ENCODE measurements at places on chromosomes 12 and 14.
A peak's percentile ranks its signal among the peaks of the same experiment; 100 is the strongest.

DNA sequence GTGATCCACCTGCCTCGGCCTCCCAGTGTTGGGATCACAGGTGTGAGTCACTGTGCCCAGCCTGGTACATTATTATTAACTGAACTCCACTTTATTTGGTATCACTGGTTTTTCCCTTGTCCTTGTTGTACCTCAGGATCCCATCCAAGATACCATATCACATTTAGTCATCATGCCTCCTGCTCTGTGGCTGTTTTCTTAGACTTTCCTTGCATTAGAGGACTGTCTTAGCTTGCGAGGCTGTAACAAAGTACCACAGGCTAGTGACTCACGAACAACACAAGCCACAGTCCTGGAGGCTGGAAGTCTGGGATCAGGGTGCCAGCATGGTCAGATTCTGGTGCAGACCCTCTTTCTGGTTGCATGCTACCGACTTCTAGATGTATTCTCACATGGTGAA, 12.2 kb downstream of the KLC1 start:
- DNase-seq, result no peak

GRCh38 chr14:39768589-39768988, 336.4 kb upstream of the FBXO33 start:
- no peak for DNase-seq

DNA sequence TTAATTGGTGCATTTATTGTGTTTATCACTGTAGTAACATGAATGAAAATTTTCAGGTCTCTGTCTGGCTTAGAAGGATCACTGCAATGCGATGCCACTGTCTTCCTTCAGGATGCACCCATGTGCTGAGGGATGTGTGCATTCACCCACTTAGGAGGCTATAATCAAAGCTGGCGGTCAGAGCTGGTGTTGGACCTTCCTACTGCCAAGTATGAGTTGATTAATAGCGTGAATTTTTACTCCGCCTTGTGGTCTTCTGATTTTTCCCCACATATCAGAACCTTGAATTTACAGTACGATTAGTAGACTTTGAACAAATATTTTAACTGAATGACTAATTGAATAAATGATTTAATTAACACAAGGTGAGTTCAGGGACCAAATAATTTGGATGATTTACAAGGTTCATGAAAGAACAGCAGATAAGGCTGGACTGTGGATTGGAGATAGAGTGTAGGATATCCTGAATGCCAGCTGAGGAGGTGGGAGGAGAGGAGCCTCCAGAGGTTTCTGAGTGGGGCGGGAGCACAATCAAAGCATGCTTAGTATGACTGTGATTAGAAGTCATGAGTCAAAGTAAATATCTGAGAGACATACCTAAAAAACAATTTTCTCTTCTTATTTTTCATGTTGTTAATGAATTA, 50.1 kb downstream of the RERG start:
- no peak for DNase-seq

GRCh38 chr12:80761838-80762237, 45.1 kb downstream of the MYF5 start:
- no peak for DNase-seq

DNA sequence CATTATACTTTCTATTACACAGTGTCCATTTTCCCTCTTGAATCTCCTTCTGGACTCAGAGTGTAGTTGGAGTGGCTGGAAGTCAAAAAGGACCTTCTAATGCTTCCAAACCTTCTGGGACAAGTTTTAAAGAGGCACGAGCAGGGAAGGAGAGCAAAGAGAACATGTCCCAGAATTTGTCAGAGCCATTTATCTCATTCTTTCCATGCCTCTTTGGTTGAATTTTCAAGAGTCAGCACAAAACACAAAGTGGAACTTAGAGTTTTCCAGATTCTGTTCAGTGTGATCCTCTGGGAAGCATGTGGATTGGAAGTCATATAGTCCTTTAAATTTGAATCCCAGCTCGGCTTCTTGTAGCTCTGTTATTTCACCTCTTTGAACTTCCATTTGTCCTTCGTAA, 138.2 kb upstream of the PWP1 start:
- no peak for DNase-seq

DNA sequence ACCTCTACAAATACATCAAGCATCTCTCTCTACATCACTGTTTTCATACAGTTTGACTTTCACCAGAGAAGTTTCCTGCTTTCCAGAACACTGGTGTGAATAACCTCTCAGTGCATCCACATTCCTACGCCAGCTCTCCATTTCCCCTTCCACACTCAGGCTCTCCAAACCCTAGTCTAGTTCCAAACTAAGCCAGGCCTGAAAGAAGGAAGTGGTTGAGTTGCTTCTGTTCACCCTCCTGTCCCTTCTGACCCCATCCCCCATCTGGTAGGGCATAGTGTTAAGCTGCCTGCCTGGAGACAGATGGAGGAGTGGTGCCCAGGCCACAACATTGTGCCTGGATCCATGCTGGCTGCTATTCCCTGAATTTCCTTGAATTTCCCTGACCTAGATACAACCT, 132.4 kb downstream of the GPR65 start:
- no peak for DNase-seq

DNA sequence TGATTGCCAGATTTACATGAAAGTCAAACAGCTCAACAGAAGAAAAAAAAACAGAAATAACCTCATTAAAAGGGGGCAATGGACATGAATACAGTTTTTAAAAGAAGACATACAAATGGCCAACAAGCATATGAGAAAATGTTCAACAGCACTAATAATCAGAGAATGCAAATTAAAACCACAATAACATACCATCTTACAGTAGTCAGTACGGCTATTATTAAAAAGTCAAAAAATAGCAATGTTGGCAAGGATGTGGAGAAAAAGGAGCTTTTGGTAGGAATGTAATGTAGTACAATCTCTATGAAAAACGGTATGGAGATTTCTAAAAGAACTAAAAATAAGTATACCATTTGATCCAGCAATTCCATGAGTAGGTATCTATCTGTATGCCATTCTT, 272.1 kb downstream of the CEP128 start:
- peak; percentile 2 for DNase-seq

- no peak for DNase-seq
These were observed 62.6 kb upstream of the SSTR1 start for GRCh38 chr14:38145142-38145541.

Data from fibroblast of pulmonary artery (primary cell).